ENCODE measurements at places on chromosomes 11 and 22.

DNA sequence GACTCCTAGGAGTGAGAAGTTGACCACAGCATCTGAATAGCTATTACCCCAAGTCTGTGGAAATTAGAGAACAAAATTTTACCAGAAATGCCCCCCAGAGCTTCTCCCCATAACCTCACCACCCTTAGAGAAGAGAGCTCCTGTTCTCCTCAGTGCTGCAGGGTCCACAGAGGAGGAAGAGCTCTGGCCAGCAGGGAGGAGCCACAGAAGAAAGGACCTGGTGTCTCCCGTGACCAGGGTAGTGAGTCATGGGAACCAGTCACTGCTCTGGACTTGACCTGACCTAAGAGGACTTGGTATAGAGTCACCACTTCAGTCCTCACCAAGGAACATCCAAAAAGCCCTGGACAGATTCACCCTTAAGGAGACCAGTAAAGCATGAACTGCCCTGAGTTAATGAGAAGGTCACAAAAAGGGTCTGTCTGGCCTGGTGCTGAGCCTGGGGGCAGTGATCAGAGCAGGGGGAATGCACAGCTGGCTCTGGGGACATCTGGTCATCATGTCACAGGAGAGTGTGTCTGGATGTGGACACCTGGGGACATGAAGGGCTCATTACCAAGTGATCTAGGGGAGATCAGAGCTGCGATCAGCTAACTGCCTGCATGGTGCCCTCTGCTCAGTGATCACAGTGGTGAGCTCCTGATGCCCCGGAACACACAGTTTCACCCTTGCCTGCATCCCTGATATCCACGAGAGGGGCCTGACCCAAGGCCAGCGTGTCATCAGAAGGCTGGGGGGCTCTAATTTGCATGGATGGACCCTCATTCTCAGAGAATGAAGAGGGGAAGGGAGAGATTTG lies 103.3 kb upstream of the TOP3B start:
- no peak for DNase-seq

GRCh38 chr11:16825968-16826367 lies 87.5 kb downstream of the C11orf58 start:
- no peak for DNase-seq

DNA sequence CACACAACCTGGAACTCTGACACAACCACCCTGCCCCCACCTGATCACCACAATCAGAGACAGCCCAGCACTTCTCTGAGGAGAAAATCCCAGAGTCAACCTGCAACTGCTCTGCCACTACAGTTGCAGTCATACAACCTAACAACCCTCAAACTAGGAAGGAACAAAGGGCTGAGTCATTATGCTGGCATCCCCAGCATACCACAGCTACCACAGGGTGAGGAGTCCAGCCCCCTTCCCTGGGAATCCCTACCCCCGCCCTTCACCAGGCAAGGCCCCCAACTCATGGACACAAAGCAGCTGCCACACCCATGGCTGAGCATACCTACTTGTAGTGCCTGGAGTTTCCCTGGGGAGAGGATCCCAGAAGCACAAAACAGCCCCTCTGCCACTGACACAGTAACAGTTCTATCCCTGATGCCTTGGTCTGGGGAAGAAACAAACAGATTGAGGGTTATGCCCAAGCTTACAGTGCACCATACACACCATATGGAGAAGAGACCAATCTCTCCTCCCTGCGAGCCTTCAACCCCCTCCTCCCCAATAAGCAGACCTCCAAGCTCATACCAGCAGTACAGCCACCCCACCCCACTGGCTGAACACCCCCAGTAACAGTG lies 68.5 kb upstream of the C11orf58 start:
- no peak for DNase-seq

- no peak for DNase-seq
These were observed 17.5 kb downstream of the PRG3 start for GRCh38 chr11:57363131-57364080.

DNA sequence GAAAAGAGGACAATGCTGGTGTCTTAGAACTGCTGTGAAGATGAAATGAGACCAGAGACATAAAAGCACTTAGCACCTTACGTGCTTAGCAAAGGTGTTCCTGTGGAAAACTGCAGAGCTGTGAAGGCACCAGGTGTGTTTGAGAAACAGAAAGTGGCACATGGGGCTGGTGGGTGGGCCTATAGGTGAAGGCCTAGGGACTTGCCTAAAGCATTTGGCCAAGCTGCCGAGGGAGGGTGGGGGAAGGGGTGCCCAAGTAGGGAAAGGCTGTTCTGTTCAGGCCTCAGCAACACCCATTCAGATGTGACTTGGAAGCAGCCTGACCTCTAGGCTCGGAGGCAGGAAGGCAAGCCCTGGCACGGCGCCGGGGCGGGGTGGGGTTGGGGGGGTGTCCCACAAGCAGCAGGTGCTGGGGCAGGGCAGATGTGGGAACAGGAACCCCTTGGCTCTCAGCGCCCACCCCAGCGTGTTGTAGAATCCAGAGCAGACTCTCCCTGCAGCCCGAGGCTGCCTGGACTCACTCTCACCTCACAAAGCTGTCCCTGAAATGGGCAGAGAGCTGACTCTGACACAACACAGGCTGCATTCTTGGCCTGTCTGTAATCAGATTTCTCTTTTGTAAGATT lies 366.7 kb upstream of the NARS2 start:
- DNase-seq, result no peak

GRCh38 chr11:102241026-102241425 lies 76.3 kb upstream of the BIRC3 start:
- DNase-seq, result no peak

DNA sequence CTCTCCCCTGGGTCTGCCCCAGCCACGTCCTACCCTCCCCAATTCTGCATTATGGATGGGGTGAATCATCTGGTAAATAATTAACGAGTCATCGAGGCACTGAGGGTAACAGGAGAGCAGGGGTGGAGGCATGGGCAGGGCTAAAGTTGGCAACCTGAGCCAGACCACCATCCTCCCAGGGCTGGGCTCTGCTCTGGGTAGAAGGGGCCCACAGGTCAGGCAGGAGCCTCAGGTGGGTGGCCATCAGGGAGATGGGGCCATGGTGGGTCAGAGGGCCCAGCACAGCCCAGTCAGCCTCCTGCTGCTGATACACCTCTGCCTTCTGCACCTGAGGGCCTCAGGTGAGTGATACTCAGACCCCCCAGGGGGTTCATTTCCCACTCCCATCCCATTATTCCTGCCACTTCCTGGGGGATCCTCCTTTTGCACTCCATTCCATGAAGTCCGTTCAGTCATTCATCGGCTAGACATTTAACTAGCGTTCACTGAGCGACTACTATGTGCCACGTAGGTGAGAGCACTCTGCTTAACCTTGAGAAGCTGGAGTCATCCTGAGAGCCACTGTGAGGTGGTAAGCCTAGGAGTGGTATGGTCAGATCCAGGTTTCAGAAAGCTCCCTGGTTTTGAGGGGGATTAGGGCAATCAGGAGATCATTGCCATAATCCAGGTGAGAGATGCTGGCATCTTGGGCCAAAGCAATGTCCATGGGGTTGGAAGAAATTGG lies at the start of gene VSIG10L2:
VSIG10L2 (plus strand) TSS at position 248 of the 724 bp plus-strand sequence; CDS start at position 260, 12 bp downstream.
- DNase-seq, result no peak

- DNase-seq, result no peak
These were observed 3.8 kb upstream of the FDX1 start for GRCh38 chr11:110425751-110426545.

DNA sequence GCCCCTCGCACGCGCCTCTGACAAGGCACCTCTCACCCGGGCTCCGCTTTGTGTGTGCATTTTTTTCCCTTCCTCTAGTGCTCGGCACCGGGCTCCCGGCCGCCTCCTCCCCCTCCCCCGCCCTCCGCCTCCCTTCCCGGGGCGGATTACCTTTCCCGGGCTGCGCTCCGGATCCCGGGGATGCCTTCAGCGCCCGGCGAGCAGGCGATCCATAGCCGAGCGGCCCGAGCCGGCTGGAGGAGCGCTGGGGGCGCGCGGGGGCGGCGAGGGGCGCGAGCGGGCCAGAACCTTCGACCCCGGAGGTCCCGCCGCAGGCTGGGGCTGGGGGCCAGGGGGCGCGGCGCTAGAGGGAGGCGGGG lies 282 bp downstream of the MPPED2 start:
- no peak for DNase-seq

- DNase-seq, result no peak
These were observed 157.5 kb upstream of the E2F8 start for GRCh38 chr11:19398273-19398672.

GRCh38 chr11:60786811-60787567 lies 1.9 kb downstream of the MS4A10 start:
- no peak for DNase-seq

DNA sequence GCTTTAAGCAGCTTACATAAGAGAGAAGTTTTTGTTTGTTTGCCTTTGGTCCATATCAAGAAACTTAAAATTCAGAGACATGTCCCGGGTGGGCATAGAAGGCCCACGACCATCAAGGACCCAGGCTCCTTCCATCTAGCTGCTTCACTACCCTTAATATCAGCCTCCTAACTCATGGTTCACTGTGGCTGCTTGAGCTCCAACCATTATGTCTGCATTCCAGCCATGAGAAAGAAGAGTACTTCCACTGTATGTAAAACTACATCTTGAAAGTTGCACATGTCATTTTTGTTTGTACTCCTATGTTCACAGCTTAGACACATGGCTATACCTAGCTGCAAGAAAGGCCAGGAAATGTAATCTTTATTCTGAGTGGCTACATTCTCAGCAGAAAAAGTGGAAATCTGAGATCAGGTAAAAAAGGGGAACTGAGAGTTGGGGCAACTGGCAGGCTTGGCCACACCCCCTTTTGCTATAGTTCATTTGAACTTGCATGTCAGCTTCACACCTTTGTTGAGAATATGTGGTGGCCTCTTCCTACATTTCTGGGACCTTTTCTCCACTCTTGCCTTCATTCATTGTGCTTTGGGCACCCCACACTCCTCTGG lies 81.3 kb upstream of the TP53I11 start:
- no peak for DNase-seq

GRCh38 chr11:77046060-77046501 lies 11.9 kb downstream of the B3GNT6 start:
- DNase-seq, result peak; percentile 58

DNA sequence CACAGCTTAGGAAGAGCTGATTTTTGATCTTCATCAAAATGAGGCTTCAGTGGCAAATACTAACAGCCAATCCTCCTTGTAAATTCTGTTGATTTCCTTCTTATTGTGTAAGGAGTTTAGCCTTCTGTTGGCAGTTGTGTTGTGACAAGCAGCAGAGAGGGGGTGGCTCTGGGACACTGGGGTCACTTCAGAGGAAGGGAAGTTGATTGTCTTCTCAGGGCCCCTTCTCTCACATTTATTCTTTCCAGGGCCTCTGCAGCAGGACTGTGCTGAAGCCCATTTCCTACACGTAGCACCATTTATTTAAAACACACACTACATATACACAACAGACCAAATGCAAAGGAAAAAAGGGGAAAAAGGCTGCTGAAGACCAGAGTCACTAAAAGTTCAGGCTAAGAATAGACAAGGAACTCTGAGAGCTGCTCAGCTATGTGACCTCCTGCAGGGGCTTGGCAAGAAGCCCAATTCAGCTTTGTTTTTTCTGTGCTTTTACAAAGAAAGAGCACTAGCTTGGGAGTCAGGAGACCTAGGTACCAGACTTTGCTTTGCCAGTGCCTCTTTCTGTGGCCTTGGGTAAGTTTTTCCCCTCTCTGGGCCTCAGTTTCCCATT lies 28.3 kb upstream of the UPB1 start:
- no peak for DNase-seq

DNA sequence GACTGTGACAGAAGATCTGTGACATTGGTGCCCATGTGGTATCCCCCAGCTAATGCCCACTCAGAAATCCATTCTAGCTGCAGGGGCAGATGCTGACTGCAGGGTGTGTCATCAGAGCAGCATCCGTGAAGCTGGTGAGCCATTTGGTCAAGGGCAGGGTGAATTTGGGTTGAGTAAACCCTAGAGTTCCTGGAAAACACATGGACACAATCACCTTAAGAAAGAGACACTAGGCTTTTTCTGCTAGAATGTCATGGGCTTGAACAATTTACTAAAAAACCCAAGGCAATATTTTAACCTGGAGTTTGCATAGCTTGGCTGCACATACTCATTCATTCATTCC lies 100.0 kb downstream of the ADAMTS15 start:
- DNase-seq, result no peak

- DNase-seq, result no peak
These were observed 40.0 kb downstream of the LINC01488 start for GRCh38 chr11:69521457-69521856.

DNA sequence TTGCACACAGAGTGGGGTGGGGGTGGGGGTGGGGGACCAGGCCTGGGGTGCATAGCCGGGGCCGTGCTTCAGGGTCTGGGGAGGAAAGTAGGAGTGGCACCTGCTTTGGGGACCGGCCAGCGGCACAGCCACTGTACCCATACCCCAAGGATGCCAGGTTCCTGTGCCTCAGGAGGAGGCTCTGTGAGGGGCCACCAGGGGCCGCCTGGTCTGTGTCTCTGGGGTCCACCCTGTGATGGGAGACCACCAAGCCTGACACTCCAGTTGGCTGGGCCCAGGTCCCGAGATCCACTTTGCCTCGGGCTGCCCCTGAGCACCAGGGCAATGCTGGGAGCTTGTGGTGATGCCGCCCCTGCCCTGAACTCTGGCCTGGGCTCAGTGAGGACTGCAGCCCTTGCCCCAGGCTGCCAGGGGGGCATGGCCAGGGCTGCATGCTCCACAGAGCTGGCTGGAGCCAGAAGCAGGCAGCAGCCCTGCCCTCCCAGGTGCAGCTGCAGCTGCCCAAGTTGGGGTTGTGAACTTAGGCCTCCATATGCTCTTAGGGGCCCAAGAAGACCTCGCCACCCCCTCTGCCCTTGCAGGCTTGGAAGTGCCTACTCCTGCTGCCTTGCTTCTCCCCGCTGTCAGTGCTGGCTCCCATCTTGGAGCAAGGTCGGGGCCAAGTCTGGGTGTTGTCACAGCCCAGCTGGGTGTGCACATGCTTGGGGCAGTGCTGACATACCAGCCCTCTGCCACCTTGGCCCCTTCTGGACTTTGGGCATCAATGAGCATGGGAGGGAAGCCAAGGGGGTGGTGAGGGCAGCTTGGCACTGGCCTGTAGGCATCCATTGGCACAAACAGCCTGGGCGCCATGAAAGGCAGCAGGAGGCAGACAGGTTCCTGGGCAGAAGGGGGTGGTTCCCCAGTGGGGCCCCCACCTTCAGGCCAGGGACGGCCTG lies 123.3 kb upstream of the THY1 start:
- DNase-seq, result no peak

DNA sequence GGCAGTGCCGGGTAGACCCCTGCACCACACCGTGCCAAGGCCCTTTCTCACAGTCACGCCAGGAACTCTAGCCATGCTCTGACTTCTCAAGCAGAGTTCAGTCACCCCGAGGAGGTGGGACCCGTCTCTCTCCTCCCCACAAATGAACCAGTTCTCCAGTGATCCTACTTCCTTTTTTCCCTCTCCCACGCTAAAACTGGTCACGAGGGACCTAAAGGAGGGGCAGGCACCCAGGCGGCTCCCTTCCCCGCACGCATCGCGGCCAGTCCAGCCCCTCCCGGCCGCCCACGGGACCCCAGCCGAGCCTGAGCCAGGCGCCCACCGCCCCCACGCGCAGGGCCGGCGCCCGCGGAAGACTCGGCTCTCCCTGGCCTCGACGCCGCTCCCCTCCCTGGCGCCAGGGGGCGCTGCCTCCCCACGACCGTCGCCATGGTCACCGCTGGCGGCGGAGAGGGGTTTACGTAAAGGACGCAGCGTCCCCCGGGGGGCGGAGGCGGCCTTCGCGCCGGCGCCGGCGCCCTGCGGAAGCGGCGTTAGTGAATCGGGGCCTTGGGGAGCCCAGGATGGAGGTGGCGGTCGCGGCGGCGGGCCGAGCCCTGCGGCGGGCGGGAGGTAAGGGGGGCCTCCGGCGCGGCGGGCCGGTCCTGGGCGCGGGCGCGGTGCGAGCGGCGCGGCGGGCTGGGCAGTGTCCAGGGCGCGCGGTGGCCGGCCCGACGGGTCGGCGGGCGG lies at the start of gene DAGLA:
DAGLA (plus strand) TSS at position 499 of the 729 bp plus-strand sequence. CDS start 39,765 bp downstream, outside the sequence.
- DNase-seq, result peak; percentile 74

GRCh38 chr22:33657670-33658069 lies 262.6 kb downstream of the LARGE1 start:
- no peak for DNase-seq
